ENCODE measurements at places on chromosomes 13 and 19.

- DNase-seq = no peak
Observed at GRCh38 chr19:31096062-31096830, 253.0 kb downstream of the TSHZ3 start.

DNA sequence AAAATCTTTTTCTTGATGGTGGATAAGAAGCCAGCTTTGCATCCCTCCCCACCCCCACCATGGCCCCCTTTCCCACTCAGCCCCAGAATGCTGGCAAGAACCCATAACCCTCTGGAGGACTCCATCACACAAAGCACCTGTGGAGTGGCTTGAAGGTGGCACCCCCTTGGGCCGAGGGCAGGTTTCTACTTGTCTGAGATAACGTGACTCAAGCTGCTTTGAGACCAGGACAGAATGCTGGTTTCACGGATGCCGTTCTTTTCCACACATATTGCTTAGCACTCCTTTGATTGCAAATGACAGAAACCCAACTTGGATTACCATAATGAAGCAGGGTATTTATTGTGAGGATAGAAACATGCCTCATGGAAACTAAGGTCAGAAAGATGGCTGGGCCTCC is 82.2 kb downstream of the LACC1 start:
- DNase-seq = no peak

DNA sequence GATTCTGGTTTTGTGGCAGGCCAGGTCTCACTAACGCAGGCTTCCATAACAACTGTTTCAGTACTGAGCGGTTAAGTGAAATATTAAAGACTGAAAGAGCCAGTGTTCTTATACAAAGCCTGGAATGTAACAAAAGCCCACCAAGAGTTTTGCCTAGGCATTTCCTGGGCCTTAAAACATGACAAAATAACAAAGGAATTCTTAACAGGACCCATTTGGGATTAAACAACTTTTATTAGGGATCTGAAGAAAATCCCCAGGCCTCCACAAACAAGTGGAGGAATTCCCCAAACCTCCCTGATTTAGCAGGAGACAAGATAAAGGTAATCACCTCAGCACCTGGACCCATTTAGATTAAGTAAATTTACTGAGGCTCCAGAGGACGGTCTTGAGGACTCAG is 799.7 kb upstream of the SPRY2 start:
- DNase-seq = no peak

- no peak for DNase-seq
Observed at GRCh38 chr13:51360489-51360888, 21.0 kb downstream of the SERPINE3 start.

- DNase-seq = no peak
Observed at GRCh38 chr13:100480676-100481075, 107.9 kb downstream of the GGACT start.

DNA sequence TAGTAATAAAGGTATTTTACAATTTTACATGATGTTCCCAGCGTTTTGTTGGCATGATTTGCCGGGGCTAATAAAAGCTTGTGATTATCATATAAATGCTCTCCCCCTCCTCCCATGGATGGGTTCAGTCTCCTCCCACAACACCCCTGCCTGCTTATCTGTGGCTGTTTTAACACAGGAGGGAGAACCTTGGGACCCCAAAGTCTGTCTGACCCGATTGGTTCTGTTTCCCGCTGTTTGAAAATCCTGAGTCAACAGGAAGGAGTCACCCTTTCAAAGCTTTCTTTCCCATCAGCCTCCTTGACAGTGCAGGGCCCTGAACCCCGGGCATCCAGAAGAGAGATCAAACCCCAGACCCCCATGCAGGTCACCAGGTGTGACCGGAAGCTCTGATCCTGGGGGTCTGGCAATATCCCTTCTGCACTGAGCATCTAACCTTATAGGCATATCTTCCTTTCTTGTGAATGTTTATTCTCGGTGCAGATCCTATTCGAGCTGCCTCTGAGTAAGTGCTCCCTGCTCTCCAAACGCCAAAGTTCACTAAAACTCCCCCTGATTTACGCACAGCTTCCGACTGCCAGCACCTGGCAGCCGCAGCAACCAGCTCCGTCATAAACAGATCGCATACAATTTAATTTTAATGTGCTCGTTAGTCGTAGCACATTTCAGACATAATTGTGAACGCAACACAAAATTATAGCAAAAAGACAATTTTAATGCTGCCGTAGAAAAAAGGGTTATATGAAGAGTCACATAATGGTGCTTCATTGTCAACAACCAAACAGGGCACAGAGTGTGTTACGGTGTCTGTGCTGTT is 74.8 kb downstream of the TSHZ3 start:
- no peak for DNase-seq

GRCh38 chr13:111480503-111480902 is 160.1 kb downstream of the TEX29 start:
- DNase-seq = no peak

DNA sequence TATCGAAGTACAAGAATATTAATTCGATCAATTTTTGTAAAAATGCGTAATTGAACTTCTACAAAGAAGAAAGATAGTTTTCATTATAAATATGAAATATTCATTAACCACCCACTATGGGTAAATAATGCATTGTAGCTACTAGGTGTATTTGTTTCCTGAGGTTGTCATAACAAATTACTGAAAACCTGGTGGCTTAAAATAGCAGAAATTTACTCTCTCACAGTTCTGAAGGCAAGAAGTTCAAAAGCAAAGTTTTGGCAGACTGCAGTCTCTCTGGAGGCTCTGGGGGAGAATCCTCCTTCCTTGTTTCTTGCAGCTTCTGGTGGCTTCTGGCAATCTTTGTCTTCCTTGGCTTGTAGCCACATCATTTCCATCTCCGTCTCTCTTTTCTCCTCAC is 99.2 kb upstream of the MIR17HG start:
- no peak for DNase-seq

DNA sequence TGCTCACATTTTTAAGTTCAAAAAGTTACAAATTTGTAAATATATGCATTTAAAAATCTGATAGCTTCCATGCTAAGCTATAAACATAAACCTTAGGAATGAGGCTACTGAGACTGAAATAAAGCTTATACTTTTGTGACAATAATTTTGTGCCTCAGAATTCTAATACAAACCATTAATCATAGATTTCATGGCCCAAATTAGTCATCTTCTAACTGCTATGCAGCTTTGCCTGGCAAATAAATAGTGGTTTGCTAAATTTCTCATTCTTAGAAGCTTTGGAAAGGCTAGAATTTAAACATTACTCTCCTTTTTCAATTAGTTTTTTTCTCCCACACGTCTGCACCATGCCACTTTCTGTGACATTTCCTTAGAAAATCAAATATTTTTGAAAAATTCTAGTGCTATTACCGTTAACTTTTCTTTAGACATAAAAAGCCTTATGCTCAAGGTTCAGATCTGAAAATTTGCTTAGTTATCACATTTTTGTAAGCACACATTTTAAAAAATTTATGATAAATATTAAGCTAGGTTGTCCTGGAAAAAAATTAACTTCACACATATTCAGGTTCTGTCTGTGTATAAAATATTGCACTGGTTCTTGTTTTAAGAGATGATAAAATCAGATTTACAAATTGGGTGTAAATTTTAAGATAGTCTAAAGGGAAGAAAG is 46.9 kb downstream of the FNDC3A start:
- DNase-seq = no peak

DNA sequence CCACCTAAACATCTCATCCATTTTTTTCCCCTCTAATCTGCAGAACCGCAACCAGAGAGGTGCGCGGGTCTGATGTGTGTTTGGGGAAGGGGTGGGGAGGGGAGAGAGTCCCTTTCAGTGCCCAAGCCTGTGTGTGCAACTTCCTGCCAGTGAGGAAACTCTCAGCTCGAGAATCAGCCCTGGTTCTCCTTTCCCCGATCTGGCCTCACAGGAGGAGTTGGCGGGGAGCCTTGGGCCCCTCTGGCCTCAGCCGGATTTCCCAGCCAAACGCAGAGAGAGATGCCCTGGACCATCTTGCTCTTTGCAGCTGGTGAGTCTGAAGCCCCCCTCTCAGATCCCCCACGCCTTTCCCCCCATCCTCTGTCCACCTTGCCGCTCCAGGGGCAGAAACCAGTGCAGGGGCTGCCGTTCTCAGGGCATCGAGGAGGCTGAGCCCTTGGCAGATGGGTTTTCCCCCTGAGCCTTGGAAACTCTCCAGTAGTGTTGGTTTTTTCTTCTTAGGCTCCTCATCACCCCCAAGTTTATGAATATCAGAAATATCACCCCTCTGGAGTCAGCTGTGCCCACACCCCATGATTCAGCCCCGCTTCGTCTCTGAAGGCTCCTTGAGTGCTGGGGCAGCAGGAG is at the start of gene C19orf38:
TSS of gene C19orf38 (plus strand) at position 186 of the 627 bp plus-strand sequence. CDS start at position 280, 94 bp downstream.
- DNase-seq = no peak

DNA sequence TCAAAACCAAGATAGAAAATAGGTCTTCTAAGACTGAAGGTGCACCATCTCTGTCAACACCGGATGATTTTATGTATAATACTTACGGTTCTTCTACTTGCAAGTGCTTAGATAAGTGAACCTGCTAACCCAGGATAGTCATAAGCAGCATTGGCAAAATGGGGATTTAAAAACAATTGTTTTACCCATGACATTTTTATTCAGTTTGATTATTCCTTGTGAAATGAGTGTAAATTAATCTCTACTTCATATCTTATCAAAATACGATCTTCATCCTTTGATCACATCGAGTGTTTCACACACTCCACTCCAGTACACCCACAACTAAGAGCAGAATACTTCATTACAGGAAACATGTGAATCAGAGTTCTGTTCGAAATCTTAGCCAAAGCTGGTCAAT is 23.0 kb upstream of the MTRF1 start:
- DNase-seq = no peak

- DNase-seq = no peak
Observed at GRCh38 chr19:16737911-16738310, 18.3 kb downstream of the NWD1 start.

- DNase-seq = no peak
Observed at GRCh38 chr19:48631225-48631624, 6.0 kb downstream of the DBP start.

- no peak for DNase-seq
Observed at GRCh38 chr13:101139081-101139480, 277.2 kb downstream of the NALCN start.

Measured in 8988T (cell line).